HCEC 1CT (cell line): ENCODE measurements at places on chromosomes 2 and 18.

DNA sequence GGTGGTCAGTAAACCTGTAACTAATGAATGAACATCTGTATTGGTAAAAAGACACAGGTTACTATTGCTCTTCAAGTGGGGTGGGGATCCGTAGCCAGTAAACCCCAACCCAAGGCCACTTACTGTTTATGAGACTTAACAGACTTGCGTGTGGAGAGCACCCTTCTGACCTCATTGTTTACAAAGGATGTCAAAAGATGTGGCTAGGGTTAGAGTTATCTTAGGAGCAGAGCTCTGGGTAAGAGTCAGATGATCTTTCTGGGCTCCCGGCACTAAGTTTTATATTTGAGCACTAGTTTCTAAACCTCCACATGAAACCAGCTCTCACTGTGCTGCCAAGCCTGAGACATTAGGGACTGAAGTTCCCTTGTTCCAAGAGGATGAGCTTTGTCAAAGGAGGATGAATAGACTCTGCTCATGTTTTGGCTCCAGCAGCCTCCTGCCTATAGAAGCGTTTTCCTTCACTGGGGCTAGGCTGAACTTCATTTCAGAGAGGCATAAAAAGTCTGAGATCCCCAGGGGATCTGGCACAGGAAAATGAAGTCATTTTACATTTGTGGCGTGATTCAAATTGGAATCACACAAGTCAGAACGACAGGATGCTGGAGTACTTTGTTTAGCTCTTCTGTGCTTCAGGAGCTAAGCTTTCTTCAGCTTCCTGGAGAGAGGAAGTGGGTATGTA, 403.1 kb upstream of the TRIB2 start:
- no peak for DNase-seq

DNA sequence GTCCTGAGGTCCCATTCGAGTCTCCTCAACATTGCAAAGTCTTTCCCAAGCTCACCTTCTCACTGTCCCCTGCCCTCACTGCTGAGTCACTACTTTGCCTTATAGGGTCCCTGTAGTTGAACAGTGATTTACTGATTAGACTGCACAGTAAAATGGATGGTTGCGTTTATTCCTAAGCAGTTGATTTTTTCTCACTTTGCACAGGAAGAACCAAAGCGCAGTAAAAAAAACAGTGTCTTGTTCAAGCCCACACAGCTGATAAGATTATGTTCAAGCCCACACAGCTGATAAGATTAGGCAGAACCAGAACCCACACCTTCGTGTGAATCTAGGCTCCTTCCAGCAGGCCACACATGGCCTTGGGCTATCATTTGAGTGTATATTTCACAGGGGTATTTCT, 215.3 kb upstream of the COPS8 start:
- DNase-seq, result no peak

- no peak for DNase-seq
These were observed 54.9 kb downstream of the TMEFF2 start for GRCh38 chr2:192139813-192140212.

DNA sequence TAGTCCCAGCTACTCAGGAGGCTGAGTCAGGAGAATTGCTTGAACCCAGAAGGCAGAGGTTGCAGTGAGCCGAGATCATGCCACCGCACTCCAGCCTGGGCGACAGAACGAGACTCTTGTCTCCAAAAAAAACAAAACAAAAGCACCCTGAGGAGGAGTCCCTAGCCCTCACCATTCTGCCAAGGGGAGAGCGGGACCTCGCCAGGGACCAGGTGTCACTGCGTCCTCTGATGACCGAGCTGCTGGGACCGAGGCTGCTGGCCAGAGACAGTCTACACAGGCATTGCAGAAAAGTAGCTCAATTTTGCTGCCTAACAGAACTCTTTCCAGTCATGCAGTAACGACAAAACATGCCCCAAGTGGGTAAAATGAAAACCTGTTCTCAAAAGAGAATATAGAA, 18.4 kb downstream of the NCK2 start:
- no peak for DNase-seq

- DNase-seq, result no peak
These were observed 93.2 kb downstream of the DHRS9 start for GRCh38 chr2:169162613-169163012.

GRCh38 chr18:10245846-10246175, 208.6 kb upstream of the APCDD1 start:
- no peak for DNase-seq
